ENCODE measurements at places on chromosomes 1 and 21. TPM values are rescaled to one million over a fixed set of nuclear protein-coding genes. Genes with fewer than 3 reads are reported as not detected.

GRCh38 chr21:27646056-27646455 lies 679.2 kb upstream of the ADAMTS5 start:
- H3K27ac ChIP-seq = no peak overlapping the region
- DNase-seq = no peak
- no peaks in the 10 kb centered on the region for H3K4me1 ChIP-seq
- no peaks in the 10 kb centered on the region for H3K36me3 ChIP-seq

GRCh38 chr1:229582011-229582694 lies 23.6 kb upstream of the ABCB10 start:
- H3K27ac ChIP-seq = peak overlapping the region; percentile 20
- DNase-seq = peak; percentile 62
- H3K27me3 ChIP-seq = no peaks in the 10 kb centered on the region
- H3K4me1 ChIP-seq = peaks cover 28% of the 10 kb centered on the region

DNA sequence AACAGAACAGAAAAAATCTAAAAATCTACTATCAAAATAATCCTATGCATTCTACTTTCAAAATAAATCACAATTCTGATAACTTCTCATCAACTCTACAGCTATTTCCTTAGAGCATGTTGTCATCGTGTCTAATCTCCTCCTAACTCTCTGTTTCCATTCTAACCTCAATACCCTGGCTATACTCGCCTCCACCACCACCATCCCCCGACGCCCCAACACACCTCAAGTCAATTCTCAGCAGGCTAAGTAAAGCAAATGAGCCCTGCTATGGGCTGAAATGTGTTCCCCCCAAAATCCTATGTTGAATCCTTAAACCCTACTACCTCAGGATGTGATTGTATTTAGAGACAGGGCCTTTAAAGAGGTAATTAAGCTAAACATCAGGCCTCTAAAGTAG lies 34.6 kb downstream of the NRDC start:
- H3K27ac ChIP-seq = no peak overlapping the region
- H3K36me3 ChIP-seq = peaks cover 14% of the 10 kb centered on the region
- DNase-seq = no peak
- no peak overlapping the region for H3K4me3 ChIP-seq

GRCh38 chr1:27992276-27992675 lies 32.5 kb downstream of the XKR8 start:
- peak overlapping the region; percentile 46 for H3K27ac ChIP-seq
- no peak overlapping the region for H3K4me3 ChIP-seq
- DNase-seq = peak; percentile 51
- H3K36me3 ChIP-seq = peaks cover 95% of the 10 kb centered on the region
- H3K4me1 ChIP-seq = peaks cover 24% of the 10 kb centered on the region
- H3K27me3 ChIP-seq = no peaks in the 10 kb centered on the region

CD5L gene
- total RNA-seq = 6.8 TPM

Data from lower lobe of right lung (tissue), 2 donors.